ENCODE measurements at places on chromosomes 13 and 19.
A peak's percentile ranks its signal among the peaks of the same experiment; 100 is the strongest.

GRCh38 chr19:48858984-48859710 lies 9.3 kb downstream of the PLEKHA4 start:
- H3K4me1 ChIP-seq, result no peaks in the 10 kb centered on the region
- H3K36me3 ChIP-seq, result no peaks in the 10 kb centered on the region
- no peak for DNase-seq
- H3K27me3 ChIP-seq, result no peaks in the 10 kb centered on the region
- H3K4me3 ChIP-seq, result no peak overlapping the region

GRCh38 chr13:51444922-51445321 lies 7.9 kb downstream of the INTS6 start:
- H3K36me3 ChIP-seq, result no peaks in the 10 kb centered on the region
- H3K4me1 ChIP-seq, result peaks cover 13% of the 10 kb centered on the region
- no peak overlapping the region for H3K27ac ChIP-seq
- H3K4me3 ChIP-seq, result no peak overlapping the region
- no peak for DNase-seq

DNA sequence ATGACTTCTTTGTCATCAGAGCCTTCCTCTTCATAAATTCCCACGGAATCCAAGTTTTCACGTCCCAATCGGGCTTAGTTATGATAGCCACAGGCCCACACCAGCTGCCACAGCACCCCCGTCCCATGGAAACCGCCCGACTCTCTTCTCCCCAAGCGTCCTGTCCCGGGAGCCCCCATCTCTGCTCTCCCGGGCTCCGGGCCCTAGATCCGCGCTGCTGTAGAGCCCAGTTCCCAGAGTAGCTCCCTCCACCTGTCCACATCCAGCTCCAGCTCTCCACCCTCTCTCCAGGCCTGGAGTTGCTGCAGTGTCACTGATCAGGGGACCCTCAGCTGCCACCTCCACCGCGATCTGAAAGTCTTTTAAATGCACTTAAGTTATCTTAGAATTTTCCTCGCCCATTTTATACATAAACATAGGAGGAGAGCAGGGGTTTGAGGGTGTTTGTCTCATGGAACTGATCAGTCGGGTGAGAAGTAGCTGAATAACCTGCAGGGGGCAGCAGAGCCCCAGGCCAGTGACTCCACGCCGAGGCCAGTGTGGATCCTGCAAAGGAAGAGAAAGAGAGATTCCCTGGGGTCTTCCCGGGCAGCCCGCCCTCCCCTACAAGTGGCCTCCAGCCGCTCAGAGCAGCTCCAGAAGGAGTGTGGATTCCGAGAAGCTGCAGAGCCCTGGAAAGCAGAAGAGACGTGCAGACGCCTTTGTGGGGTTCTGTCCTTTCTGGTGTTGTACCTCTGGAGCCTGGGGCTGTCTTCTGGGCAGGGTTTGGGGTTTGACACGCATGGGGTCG lies 1.1 kb upstream of the ZNF763 start:
- H3K27ac ChIP-seq, result no peak overlapping the region
- H3K4me3 ChIP-seq, result no peak overlapping the region
- no peaks in the 10 kb centered on the region for H3K36me3 ChIP-seq
- DNase-seq, result peak; percentile 88
- no peaks in the 10 kb centered on the region for H3K27me3 ChIP-seq
- peaks cover 14% of the 10 kb centered on the region for H3K4me1 ChIP-seq

DNA sequence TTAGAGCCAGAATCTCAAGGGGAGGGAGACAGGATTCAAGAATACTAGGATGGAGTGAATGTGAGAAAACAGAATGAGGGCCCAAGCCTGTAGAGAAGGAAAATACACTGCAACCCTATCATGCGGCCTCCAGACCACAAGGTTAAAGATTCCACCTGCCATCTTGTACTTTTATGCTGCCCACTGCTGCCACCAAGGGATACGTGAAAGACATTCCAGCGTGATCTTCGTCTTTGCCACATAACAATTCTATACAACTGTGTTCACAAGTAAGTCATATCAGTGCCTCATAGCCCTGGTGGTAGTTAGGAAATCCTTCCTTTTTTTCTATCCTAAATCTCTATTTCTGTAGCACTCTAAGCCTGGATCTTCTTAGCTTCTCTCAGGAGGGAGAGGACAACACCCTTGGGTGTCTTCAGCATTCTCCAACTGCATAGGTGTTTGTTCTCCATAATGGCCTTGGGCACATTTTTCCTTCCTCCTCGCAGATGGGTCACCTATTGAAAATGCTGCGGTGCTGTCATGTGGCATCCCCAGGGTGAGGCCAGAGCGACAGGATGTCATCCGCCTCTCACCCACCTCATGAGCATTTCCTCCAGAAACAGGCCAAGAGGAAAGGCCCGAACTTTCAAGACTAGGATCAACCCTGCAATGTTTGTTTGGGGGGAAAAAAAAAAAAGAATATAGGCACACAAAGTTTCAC lies 13.6 kb downstream of the TPT1 start:
- no peaks in the 10 kb centered on the region for H3K36me3 ChIP-seq
- H3K4me1 ChIP-seq, result peaks cover 44% of the 10 kb centered on the region
- H3K4me3 ChIP-seq, result no peak overlapping the region
- H3K27ac ChIP-seq, result peak overlapping the region; percentile 83
- no peaks in the 10 kb centered on the region for H3K27me3 ChIP-seq

- no peak for DNase-seq
- H3K4me3 ChIP-seq, result no peak overlapping the region
- no peak overlapping the region for H3K27ac ChIP-seq
Measured at GRCh38 chr13:90918536-90918935, 429.0 kb upstream of the MIR17HG start.

GRCh38 chr19:1567848-1568227 lies 287 bp downstream of the MEX3D start:
- no peak overlapping the region for H3K4me3 ChIP-seq
- H3K36me3 ChIP-seq, result no peaks in the 10 kb centered on the region
- no peak for DNase-seq
- H3K4me1 ChIP-seq, result peaks cover 12% of the 10 kb centered on the region
- no peaks in the 10 kb centered on the region for H3K27me3 ChIP-seq

GRCh38 chr13:44417876-44418275 lies 44.3 kb downstream of the SERP2 start:
- H3K36me3 ChIP-seq, result no peaks in the 10 kb centered on the region
- H3K27ac ChIP-seq, result no peak overlapping the region
- DNase-seq, result no peak
- no peak overlapping the region for H3K4me3 ChIP-seq
- H3K4me1 ChIP-seq, result no peaks in the 10 kb centered on the region

DNA sequence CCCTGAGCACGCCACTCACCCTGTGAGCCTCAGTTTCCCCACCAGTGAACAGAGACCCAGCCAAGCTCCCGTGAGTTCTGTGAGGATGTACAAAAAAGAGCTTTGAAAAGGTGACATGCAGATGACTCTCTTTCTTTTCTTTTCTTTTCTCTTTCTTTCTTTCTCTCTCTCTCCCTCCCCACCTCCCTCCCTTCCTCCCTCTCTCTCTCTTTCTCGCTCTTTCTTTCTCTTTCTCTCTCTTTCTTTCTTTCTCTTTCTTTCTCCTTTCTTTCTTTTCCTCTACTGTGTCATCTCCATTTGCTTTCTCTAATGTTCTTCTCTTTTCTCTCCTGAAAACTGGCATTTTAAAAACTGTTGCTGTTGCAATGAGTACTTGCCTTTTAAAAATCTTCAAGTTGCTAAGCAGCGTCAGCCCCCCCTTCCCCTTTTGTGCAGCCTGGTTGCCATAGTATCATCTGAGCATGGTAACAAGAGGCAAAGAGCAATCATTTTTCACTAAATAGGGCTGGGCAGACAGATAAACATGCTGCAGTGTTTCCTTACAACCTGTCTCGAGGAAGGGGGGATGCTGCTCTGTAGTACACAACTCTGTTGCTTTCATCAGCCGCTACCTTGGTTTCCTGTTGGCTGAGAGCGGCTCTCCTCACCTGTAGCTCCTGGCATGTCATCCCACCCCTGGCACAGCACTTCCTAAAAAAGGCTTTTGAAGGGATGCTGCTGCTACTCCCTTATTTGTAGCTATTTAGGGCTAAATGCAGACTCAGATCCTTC lies 108.7 kb upstream of the MBNL2 start:
- H3K27ac ChIP-seq, result no peak overlapping the region
- H3K4me3 ChIP-seq, result no peak overlapping the region
- peak; percentile 48 for DNase-seq
- no peaks in the 10 kb centered on the region for H3K27me3 ChIP-seq
- H3K4me1 ChIP-seq, result peaks cover 60% of the 10 kb centered on the region
- H3K36me3 ChIP-seq, result no peaks in the 10 kb centered on the region

- H3K4me3 ChIP-seq, result no peak overlapping the region
- no peaks in the 10 kb centered on the region for H3K36me3 ChIP-seq
- no peaks in the 10 kb centered on the region for H3K27me3 ChIP-seq
- no peak overlapping the region for H3K27ac ChIP-seq
Measured at GRCh38 chr19:45059258-45059965, 16.9 kb downstream of the ZNF296 start.

DNA sequence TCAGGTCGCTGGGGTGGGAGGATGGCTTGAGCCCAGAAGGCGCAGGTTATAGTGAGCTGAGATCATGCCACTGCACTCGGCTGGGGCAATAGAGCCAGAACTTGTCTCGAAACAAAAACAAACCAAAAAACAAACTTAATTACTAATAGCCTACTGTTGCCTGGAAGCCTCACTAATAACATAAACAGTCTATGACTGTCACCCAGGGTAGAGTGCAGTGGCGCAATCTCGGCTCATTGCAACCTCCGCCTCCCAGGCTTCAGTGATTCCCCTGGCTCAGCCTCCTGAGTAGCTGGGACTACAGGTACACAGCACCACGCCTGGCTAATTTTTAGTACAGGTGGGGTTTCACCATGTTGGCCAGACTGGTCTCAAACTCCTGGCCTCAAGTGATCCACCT lies 18.0 kb downstream of the CATSPERD start:
- H3K4me1 ChIP-seq, result no peaks in the 10 kb centered on the region
- H3K27ac ChIP-seq, result no peak overlapping the region
- DNase-seq, result no peak
- H3K36me3 ChIP-seq, result no peaks in the 10 kb centered on the region
- H3K27me3 ChIP-seq, result no peaks in the 10 kb centered on the region

- no peak overlapping the region for H3K27ac ChIP-seq
- H3K36me3 ChIP-seq, result no peaks in the 10 kb centered on the region
- no peak for DNase-seq
- peaks cover 20% of the 10 kb centered on the region for H3K4me1 ChIP-seq
- no peaks in the 10 kb centered on the region for H3K27me3 ChIP-seq
Measured at GRCh38 chr19:44694184-44694579, 4.8 kb upstream of the CEACAM16 start.

- no peak for DNase-seq
- no peaks in the 10 kb centered on the region for H3K4me1 ChIP-seq
- H3K4me3 ChIP-seq, result no peak overlapping the region
- H3K27ac ChIP-seq, result no peak overlapping the region
- no peaks in the 10 kb centered on the region for H3K27me3 ChIP-seq
Measured at GRCh38 chr19:28208745-28209144, 1004.2 kb downstream of the UQCRFS1 start.

- no peak overlapping the region for H3K4me3 ChIP-seq
- H3K27me3 ChIP-seq, result no peaks in the 10 kb centered on the region
- no peaks in the 10 kb centered on the region for H3K4me1 ChIP-seq
- no peak overlapping the region for H3K27ac ChIP-seq
Measured at GRCh38 chr13:39766464-39767158, 111.1 kb downstream of the COG6 start.

DNA sequence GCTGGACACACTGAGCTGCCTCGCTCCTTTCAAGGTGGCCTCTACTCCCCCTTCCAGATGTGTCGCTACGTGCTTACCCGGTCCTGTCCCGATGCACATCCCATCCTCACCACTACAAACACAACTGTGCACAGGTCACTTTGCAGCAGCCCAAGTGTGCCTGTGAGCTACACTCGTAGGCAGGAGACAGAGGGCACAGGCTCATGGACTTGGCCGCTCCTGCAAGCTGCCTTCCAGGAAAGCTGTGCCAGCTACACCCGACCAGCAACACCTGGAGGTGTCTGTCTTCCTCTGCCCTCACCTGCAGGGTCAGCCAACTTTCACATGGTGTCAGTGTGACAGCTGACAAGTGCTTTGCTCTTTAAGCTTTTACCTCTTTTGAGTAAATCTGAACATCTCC lies 15.4 kb downstream of the CARS2 start:
- H3K27ac ChIP-seq, result no peak overlapping the region
- no peak overlapping the region for H3K4me3 ChIP-seq
- peak; percentile 45 for DNase-seq

DNA sequence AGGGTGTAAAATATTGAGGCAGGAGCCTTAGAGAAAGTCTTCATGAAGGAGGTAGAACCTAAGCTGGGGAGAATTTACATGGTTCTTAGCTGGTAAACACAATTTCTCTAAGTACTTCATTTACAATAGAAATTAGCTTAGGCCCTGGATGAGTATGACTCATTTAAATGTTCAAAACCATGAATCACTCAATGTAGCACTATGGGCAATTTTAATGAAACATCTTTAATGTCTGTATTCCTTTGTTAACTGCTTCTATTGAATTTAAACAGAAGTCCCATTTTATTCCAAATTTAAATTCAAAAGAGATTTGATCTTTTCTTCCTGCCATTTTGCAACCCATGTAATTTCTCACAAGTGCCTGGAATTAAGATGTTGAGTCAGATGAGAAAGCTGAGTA lies 252.1 kb downstream of the RFC3 start:
- no peak overlapping the region for H3K4me3 ChIP-seq
- no peak overlapping the region for H3K27ac ChIP-seq
- no peaks in the 10 kb centered on the region for H3K27me3 ChIP-seq
- no peaks in the 10 kb centered on the region for H3K4me1 ChIP-seq

GRCh38 chr13:67135356-67135755 lies 94.8 kb downstream of the PCDH9 start:
- H3K4me1 ChIP-seq, result no peaks in the 10 kb centered on the region
- no peak overlapping the region for H3K27ac ChIP-seq
- no peak overlapping the region for H3K4me3 ChIP-seq
- no peak for DNase-seq
- H3K36me3 ChIP-seq, result no peaks in the 10 kb centered on the region
- no peaks in the 10 kb centered on the region for H3K27me3 ChIP-seq

- peaks cover 14% of the 10 kb centered on the region for H3K4me1 ChIP-seq
- H3K4me3 ChIP-seq, result no peak overlapping the region
- H3K36me3 ChIP-seq, result no peaks in the 10 kb centered on the region
- H3K27me3 ChIP-seq, result no peaks in the 10 kb centered on the region
Measured at GRCh38 chr13:33606692-33607091, 211.3 kb upstream of the RFC3 start.

- H3K27ac ChIP-seq, result no peak overlapping the region
- no peaks in the 10 kb centered on the region for H3K4me1 ChIP-seq
- no peak for DNase-seq
- no peak overlapping the region for H3K4me3 ChIP-seq
- H3K27me3 ChIP-seq, result no peaks in the 10 kb centered on the region
- no peaks in the 10 kb centered on the region for H3K36me3 ChIP-seq
Measured at GRCh38 chr13:43159026-43159461, 135.7 kb downstream of the DNAJC15 start.

- H3K4me1 ChIP-seq, result no peaks in the 10 kb centered on the region
- no peaks in the 10 kb centered on the region for H3K36me3 ChIP-seq
- no peak for DNase-seq
- H3K27me3 ChIP-seq, result no peaks in the 10 kb centered on the region
Measured at GRCh38 chr13:113092776-113093579, 12.6 kb upstream of the F7 start.

- H3K27ac ChIP-seq, result no peak overlapping the region
- H3K4me1 ChIP-seq, result no peaks in the 10 kb centered on the region
- no peaks in the 10 kb centered on the region for H3K36me3 ChIP-seq
- no peaks in the 10 kb centered on the region for H3K27me3 ChIP-seq
- no peak overlapping the region for H3K4me3 ChIP-seq
Measured at GRCh38 chr13:110326263-110326904, 19.3 kb downstream of the COL4A2 start.

GRCh38 chr19:12260861-12261260 lies 33.8 kb downstream of the ZNF44 start:
- no peaks in the 10 kb centered on the region for H3K4me1 ChIP-seq
- no peak overlapping the region for H3K4me3 ChIP-seq
- no peak for DNase-seq

- H3K36me3 ChIP-seq, result no peaks in the 10 kb centered on the region
- peaks cover 13% of the 10 kb centered on the region for H3K4me1 ChIP-seq
- no peak for DNase-seq
- H3K27ac ChIP-seq, result no peak overlapping the region
Measured at GRCh38 chr13:33867472-33867871, 49.5 kb downstream of the RFC3 start.

All from adrenal gland (tissue), 19 donors.